ENCODE measurements at places on chromosomes 6 and 20. TPM values are rescaled to one million over a fixed set of nuclear protein-coding genes. Genes with fewer than 3 reads are reported as not detected.
A peak's percentile ranks its signal among the peaks of the same experiment; 100 is the strongest.

MYB gene
- 2.7 TPM for total RNA-seq

DNA sequence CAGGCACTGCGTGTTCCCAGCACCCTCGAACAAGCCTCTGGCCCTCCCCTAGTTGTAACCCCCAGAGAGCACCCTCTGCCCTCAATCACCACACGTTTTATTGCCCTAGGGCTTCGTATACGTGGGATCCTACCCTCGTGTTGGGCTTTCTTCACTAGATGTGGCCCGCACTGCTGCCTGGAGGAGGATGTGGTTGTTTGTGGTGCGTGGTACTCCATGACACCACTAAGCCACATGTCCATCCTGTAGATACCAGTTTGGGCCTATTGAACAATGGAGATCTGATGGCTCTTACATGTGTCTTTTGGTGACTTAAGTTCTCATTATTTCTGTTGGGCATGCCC, 17.0 kb downstream of the SLC2A4RG start:
- DNase-seq = no peak

GRCh38 chr6:48067886-48068277, 43.1 kb downstream of the PTCHD4 start:
- no peak for DNase-seq

MEP1A gene
- not detected for total RNA-seq

- peak; percentile 40 for DNase-seq
Measured at GRCh38 chr20:61288331-61288784, 36.3 kb downstream of the CDH4 start.

OXT gene
- not detected for total RNA-seq

DNA sequence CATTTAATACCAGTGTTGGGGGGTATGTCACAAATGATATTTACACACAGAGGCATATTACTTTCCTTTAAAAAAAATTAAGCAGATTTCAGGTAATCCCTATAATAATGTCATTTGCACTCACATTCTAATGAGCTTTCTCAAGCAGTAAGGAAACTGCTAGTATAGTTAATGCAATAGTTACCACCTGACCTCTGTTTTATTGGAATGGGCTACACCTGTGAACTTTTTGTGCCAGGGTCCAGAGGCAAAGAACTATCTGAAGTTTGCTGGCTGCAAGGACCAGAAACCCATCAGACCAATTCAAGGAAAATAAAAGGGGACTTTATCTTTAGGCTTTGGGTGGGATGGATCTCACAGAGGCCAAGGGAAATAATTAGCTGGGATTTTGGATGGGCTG, 2.9 kb upstream of the ZHX3 start:
- no peak for DNase-seq

DNA sequence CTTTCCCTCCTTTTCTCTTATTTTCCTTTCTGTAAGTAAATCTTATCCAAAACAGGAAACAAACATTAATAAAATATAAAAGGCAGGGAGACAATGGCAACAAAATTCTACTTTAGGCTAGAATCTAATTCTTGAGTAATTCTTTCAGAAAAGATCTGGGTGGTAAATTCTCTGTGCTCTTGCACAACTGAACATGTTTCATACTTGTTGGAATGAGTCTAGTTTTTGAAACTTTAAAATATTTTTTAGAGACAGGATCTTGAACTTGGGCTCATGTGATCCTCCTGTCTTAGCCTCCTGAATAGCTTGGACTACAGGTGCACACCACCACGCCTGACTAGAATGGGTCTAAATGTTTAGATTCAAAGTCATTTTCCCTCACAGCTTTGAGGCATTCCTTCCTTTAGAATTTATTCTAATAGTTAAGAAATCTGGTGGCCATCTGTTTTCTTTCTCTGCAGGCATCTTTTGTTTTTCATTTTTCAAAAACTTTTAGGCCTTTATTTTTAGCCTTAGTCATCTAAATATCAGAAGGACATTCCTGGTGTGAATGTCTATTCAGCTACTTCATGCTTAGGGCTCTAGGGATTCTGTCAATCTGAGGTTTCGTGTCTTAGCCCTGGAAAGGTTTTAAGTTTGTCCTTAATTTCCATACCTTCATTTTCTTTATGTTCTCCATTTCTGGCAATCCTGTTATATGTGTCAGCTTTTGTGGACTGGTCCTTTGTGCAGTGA, 76.5 kb downstream of the CDKAL1 start:
- no peak for DNase-seq

GRCh38 chr6:34028691-34029360, 117.1 kb downstream of the GRM4 start:
- DNase-seq = no peak

DNA sequence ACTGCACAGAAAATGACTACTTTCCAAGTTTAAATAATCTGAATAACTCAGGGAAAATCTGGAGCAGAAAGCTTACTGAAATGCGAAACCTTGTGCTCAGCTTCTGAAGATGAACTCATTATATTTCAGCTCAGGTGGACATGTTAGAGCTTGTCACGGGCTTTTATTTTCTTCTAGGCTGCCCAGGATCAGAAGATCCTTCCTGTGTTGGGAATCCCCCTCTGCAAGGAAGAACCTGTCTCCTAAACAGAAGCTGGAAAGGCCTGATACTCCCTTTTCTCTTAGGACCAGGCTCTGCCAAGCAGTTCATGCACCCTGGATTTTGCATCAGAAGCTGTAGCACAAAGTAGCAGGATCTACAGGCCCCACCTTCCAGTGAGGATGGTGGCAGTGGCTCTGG, 5.1 kb upstream of the SLC2A12 start:
- no peak for DNase-seq

DNA sequence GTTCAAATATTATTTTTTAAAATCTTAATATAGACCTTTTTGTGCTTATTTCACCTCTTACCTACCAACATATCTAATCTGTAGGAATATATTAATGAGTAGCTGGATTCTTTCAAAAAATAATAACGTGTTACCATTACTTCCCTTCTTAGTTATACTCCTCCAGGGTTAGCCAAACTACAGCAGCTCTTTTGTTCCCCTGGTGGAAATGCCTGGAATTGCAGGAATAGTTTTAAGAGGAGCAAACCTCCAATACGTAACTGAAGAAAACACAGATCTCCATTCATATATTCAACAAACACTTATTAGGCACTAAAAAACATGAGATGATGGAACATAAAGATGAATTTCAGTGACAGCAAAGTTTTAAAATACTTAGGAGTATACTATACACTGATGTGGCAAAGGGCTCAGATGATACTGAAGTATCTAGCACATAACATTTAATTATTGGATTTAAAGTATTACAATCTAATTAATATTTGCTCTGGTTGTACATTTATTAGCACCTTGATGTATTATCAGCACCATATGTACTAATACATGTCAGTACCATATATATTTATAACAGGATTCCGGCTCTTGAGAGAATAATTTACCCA, 78.3 kb downstream of the TBX18 start:
- DNase-seq = no peak

DNA sequence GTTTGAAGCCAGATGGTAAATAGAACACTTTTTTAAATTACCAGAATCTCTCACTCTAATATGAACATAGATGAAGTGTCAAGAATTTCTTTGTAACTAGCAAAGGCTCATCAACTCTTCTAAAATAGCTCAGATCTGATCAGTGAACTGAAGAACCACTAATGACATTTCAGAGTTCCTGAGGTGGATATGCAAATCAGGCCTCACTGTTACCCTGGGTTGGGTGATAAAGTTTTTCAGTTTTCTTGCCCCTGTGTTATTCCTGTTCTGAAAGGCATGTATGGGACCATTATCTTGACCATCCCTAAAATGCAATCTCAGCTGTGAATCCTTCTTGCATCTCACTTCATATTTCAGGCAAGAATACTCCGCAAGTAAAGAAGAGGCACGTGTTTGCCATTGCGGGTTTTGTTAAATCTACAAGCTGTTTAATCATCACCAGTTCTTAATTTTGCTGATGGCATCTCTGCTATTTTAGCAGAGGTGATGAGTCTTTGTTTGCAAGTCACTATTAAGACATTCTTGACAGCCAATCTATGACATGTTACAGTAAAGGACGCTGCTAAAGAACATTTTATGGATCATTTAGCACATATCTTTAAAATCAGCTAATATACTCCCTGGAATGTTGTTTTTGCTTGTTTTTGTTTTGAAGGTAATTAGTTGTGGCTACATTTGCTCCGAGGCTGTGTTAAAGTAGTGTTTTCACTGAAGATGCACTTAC, 47.9 kb downstream of the KHDC1L start:
- no peak for DNase-seq

SLC22A3 gene
- 1.8 TPM for total RNA-seq

- no peak for DNase-seq
Measured at GRCh38 chr6:27136978-27137814, 110.3 kb upstream of the PRSS16 start.

DNA sequence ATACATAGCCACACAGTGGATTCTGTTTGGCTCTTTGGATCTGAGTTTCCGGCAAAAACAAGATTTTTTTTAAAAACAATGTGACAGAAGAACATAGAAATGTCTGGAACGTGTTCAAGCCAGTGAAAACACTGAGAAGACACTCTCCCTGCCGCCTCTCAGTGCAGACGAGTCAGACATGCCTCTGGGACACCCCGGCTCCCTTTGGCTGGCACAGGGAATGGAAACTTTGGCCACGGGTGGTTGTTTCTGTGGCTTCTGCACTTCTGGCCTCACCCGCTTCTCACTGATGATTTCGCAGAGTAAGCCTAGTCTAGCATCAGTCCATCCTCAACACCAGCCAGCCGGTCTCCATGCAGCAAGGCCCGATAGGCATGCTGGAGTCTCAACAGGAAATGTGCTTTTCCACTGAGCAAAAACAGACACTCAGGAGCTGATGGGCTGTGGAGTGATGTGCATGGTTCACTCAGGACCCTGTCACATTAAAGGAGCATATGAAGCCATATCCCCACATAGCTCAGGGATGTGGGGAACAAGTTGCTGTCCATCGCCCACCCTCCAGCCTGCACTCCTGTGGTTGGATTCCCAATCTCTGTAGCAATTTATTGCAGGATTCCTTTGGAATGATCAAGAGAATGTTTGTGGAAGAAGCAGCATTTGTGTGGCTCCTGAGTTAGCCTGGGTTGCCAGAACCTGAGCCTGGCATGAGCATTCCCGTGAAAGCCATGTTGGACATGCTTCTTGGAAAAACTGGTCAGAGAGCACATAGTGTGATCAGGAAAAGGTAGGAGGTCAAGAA, 262.0 kb upstream of the RIN2 start:
- peak; percentile 11 for DNase-seq

- DNase-seq = no peak
Measured at GRCh38 chr20:49646126-49646525, 67.6 kb downstream of the B4GALT5 start.
